ENCODE measurements at places on chromosomes 12 and 14.

- no peak for DNase-seq
Observed at GRCh38 chr12:121976950-121977349, 44.7 kb upstream of the BCL7A start.

DNA sequence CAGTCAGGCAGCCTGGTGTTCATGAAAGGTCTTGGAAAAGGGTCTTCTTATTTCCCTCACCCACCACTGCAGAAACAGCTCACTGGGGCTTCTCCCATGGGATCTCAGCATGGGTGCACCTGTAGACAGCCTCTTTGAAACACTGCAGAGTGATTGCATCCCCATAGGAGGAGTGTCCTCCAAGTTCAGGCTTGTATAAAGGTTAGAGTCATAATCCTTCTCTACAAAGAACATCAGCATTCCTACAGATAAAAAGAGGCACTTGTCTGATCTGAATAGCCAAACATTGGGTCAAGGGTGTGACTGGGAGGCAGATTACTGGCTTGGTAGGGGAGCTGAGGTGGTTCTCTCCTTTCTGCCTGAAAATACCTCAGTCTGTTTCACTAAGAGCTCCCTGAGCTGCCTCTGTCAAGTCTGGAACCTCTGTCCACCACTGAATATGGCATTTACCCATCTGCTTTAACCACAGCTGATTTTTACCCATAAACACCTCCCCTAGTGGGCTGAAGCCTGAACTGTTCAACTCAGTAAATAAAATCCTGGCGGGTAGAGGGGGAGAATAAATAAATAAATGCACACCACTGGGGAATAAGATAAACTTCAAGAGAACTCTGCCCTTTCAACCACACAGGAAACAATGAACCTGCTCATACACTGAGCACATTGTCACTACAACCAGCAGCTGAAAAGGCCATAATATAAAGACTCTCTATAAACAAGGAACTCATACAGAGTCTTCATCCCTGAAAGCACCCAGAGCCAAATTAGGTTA, 120.7 kb upstream of the SCAF11 start:
- DNase-seq = no peak

GRCh38 chr12:6392504-6392903, 8.5 kb downstream of the LTBR start:
- no peak for DNase-seq

- DNase-seq = no peak
Observed at GRCh38 chr12:14284184-14284722, 81.2 kb upstream of the ATF7IP start.

GRCh38 chr14:20551606-20552005, 9.2 kb downstream of the RNASE9 start:
- no peak for DNase-seq

DNA sequence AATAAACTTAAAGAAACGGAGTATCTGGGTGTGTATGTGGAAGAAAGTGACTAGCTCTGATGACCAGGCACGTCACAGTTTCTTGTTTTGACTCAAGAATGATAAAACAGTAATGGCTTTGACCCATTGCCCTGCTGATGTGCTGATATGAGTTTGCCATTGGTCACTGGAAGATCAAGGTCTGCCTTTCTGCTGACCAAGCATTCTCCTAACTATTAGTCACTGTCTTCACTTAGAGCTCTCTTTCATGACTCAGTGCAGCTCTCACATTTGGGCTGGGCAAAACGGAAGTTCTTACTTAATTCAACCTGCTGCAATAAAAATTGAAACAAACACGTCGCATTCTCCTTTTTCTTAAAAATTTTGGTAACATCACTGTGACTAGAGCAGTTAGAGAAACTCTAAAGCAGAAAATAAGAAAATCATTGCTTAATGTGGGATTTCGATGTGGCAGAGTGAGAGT, 366.7 kb downstream of the BTG1 start:
- no peak for DNase-seq

- DNase-seq = no peak
Observed at GRCh38 chr14:102495491-102496330, 13.9 kb downstream of the ANKRD9 start.

GRCh38 chr14:80636071-80636470, 305.5 kb downstream of the CEP128 start:
- no peak for DNase-seq

DNA sequence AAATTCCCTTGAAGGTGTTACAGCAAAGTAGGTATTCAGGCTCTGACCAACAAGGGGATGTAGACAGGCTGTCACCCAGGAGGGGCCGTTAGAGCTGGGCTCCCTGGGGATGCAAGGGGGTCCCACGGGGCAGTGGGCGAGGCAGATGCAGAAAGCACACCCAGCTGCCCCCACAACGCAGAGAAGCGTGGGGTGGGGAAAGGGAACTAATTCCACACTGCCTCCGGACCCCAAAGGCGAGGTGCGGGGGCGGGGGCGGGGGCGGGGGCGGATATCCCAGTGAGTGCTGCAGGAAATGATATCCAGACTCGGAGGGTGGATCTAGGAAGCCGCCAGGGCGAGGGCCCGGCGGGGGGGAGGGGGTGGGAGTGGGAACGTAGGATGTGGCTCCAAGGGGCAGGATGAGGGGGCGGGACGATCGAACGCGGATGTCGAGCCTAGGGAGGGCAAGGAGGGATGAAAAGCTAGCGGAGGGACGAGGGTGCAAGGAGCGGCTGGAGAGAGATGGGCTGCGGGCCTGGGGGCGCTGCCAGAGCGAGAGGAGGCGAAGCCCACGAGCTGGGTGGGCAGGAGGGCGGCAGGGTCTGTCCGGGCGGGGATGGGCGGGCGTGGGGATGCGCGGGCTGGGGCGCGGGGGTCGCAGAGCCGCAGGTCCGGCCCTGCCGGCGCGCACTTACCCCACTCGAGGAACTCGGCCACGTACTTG, 874 bp downstream of the CDC42BPB start:
- DNase-seq = no peak

- DNase-seq = no peak
Observed at GRCh38 chr12:106801167-106801708, 26.8 kb downstream of the RIC8B start.
